ENCODE measurements at places on chromosomes 12 and 14. TPM values are rescaled to one million over a fixed set of nuclear protein-coding genes. Genes with fewer than 3 reads are reported as not detected.

The PPP1R36 gene
- 1.3 TPM for total RNA-seq

The NKX2-1 gene
- not detected for total RNA-seq

DNA sequence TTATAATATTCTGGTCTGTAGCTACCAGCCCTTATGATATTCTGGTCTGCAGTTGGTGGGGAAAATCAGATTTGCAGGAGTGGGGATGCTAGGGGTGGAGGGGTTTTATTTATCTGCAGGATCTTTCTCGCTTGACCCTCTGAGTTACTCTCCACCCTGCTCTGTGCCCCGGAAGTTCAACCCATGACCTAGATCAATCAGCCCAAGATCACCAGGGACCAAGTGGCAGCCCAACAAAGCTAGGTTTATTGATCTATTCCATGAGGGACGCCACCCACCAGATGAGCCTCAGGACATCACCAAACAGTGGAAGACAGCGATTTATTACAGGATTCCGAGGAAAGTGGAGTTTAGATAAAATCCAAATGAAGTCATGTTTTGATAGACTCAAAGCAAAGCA is 25.8 kb upstream of the C12orf76 start:
- DNase-seq: no peak

DNA sequence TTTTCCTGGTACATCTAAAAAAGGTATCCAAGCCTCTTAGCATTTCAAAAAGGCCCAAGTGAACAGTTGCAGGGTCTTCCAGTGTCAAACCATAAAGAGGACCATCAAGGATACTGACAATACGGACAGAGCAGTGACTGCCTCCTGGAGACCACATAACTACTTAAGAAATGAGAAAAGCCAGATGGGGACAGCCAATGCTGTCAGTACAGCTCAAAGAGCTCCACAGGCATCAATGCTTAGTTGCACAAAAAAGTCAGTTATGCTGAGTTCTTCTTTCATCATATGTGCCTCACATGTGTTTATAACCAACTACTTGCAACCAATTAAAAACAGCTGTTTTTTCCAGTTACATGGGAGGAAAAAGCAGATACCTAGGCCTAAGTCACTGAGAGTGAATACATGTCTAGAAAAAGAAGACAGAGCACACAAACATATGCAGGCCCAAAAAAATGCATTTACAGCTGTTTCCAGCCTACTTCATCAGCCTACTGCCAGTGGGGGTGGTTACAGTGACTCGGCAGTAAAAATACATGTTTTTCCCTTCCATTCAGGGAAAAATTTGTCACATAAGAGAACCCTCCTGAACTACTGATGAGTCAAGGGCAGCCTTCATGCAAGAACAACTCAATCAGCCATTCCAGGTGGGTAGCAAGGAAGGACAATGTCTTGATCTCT is 84.0 kb downstream of the DCAF5 start:
- DNase-seq: no peak

DNA sequence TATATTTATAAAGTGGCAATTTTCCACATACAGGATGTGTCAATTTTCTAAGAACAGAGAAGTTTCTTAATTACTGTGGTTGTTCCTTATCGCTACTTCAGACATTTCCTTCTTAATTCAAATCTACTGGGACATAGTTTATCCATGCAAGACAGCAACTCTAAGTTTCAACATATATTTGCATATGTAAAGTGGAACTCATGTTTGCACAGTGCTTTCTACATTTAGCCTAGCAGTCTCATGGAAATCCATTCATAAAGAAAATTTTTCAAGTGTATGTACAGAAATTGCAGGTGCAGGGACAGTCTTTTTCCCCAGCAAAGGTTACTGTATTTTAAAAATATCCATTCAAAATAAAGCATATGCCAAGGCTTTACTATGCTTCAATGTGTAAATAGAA is 956.7 kb upstream of the SEL1L start:
- no peak for DNase-seq

DNA sequence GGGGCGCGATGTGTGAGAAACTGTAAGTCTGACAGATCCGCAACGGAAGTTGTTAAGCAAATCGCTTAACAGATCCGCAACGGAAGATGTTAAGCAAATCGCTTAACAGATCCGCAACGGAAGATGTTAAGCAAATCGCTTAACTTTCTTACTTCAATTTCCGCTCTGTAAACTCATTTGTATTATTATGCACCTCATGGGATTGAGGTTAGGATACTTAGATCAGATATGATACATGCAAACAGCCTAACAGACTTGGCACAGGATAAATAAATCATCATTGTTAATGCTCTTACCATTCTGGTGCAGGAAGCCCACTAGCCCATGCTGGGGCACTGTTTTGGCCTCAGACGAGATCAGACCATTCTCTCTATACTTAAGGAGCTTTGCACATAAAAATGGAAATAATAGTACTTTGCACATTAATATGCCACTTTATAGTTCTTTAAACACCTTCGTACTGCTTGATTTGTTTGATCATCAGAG is 399 bp downstream of the NCAPD2 start:
- no peak for DNase-seq

DNA sequence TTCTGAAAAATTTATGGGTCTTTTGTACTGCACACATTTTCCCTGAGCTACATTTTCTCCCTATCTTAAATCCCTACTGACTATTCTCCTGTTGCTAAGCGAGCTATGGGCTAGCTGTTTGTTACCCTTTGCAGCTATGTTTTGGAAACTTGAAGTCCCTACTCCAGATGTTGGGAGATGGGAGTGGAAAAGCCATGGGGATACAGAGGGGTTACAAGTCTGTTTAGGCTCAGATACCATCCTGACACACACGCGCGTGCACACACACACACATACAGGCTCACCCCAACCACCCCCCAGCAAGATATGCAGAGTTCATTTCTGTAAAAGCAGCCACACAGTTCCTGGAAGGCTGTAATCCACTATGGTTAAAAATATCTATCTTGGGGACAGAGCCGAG is 15.8 kb downstream of the ATP5MC2 start:
- no peak for DNase-seq

- DNase-seq: no peak
Observed at GRCh38 chr14:75926431-75927115, 55.2 kb downstream of the TGFB3 start.

The DIO3 gene
- 0.18 TPM for total RNA-seq

DNA sequence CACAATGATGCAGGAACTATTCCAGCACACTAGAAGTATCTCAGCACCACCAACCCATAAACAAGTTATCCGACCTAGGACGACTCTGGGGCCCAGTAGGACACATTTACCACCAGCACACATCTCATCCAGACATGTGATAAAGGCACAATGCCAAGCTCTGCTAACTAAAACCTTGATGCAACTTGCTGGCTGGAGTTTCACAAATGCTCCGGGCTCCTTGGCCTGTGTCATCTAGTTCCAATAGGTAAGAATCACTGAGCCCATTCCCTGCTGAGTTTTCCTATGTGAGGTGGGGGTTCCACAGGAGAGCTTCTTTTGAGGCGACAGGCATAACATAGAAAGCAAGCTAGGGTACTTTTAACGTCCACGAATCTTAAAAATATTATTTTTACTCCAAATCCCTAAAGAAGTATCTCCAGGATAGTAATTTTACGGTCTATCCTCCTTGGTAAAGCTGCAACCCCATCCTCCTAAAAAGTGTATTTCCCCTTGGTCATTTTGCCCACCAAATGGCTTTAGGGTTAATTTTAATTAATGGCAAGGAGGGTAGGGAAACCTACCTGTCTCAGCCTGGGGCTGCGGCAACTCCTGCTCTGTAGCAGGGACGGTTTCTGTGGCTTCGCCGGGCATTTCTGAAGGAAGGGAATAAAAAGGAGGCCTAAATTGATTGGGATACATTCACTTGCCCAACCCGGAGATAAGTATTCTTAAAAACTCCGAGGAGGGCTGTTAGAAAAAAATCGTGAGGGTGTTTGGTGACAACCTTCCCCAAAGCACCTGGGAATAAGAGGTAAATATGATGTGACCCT is 1.0 kb downstream of the NACA start:
- no peak for DNase-seq

- DNase-seq: no peak
Observed at GRCh38 chr14:21525571-21525961, 580 bp downstream of the SALL2 start.

DNA sequence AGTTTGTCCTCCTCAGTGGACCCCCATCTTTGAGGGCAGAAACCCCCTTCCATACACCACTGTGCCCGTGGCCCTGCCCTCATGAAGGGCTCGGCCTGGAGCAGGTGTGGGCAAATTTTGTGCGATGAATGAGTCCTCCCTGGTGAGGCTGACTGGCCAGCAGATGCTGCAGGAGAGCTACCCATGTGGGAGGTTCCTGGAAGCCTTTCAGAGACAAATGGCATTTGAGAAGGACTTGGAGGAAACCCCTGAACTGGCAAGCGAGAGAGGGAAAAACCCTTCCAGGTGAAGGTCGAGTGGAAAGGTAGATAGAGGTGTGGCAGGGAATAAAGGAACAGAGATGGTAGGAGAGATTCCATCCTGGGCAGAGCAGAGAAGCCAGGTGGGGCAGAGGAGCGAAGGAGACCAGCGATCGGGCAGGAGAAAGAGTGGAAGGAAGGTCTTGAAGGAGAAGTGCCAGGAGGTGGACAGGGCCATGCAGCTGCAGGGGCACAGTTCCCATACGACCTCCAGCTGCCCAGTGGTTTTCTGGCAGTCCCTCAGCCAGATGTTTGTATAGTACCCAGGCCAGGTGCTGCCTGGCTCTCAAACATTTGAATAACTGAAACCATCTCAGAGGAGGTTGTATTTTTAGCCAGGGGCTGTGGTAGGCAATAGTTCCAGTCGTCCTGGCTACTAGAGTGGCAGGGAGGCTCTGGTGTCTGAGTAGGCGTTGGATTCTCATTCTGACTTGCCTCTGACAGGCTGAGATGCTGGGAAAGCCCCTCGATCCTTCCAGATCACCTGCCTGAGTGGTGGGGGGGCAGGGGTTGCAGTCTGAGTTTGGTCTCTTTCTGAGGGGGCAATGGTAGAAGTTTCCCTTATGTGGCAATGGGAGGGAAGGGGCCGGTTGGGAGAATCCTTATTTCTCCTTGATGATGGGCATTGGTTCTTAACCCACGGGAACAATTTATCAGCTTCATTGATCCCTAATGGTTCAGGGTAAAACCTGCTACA is 40.1 kb downstream of the FBXL14 start:
- no peak for DNase-seq

GRCh38 chr14:63896278-63896720 is 43.5 kb downstream of the SYNE2 start:
- no peak for DNase-seq

DNA sequence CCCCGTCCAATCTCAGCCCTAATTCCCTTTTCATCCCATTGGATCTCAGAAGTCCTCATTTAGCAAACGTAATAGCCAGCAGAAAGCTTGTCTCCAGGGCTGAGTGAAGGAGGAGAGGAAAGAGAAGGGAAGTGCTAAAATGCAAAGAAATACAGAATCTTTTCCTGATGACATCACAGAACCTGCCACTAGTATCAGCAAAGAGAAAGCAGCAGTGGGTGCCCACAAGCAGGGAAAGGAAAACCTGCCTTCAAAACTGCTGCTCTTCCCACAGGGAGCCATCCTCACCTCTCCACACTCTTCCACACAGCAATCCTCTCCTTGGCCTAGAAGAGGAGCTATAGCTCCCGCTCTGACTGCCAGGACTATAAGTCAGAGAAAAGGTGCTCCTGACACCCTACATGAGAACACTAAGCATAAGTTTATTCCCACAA is 11.3 kb downstream of the MED13L start:
- DNase-seq: no peak

GRCh38 chr12:110668480-110669192 is 20.3 kb downstream of the HVCN1 start:
- DNase-seq: no peak

The PROX2 gene
- not detected for total RNA-seq

GRCh38 chr14:104794631-104794992 is 936 bp downstream of the AKT1 start:
- DNase-seq: no peak

The KRT7 gene
- total RNA-seq: 18.7 TPM

DNA sequence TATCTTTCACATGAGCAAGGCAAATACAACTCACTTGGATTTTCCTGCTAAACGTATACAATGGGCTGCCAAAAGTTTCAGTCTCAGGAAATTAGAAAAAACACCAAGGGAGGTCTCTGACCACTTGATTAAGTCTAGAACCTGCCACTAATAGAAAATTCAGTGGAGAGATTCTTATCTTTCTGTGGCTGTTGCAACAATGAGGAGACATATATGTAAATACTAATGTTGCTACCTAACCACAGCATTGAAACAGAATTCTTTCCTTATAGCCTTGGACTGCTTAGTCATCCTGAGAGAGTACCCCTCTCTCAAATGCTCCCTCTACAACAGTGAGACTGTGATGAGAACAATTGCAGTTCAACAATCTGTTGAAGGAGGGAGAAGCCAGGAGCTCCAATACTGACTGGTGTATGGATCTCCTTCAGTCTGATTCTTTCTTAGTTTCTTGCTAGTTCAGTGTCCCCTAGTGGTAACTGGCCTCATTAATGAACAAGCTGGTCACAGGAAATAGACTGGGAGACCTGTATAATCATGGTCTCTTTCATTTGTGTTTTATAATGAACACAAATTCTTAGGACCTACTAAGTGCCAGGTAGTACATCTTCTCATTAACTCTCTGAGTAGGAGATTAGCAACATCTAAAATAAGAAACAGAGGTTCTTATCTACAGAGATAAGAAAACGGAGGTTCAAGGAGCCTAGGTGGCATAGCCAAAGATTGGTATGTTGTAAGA is 164.5 kb downstream of the SLC38A4 start:
- no peak for DNase-seq

The PTPRQ gene
- total RNA-seq: 0.31 TPM

The NRL gene
- 4.5 TPM for total RNA-seq

DNA sequence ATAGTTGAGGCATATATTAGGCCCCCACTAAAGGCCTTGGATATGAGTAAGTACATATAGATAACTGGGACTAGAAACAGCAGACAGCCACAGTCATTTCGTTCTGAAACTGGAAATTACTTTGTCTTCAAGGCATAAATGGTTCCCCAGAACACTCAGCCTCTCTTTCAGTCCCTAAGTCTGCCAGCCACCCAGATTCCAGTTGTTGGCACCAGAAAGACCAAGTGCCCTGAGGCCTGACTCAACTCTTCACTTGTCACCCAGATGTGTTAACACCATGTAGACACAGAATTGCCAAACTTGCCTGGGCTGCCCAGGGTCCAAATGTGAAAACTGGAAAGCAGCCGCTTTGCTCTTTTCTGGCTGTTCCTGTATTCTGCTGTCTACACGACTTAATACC is 3.0 kb upstream of the LGALS3 start:
- DNase-seq: no peak

GRCh38 chr12:32100361-32100760 is 6.3 kb upstream of the BICD1 start:
- no peak for DNase-seq

GRCh38 chr12:50390316-50390741 is 6.1 kb downstream of the FAM186A start:
- DNase-seq: no peak

DNA sequence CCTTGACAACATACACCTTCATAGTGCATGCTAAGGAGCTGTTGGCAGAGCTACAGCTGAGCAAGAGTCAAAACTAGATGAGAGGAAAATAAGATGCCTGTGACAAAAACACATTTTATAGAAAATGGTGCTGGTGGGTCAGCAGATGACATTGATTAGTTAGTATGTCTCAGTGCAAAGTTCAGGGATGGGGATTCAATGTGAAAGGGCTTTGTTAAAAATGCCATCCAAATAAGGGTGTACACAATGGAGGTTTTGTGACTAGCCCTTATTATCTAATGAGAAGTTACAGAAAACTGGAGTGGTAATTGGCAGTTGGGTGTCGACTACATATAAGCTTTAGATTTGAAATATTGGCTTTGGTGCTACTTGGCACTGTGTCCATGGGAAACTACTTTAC is 169.0 kb downstream of the MON2 start:
- DNase-seq: no peak

GRCh38 chr12:113591480-113591974 is 119.9 kb upstream of the LHX5 start:
- no peak for DNase-seq
